ENCODE measurements at places on chromosomes 6 and 20.

DNA sequence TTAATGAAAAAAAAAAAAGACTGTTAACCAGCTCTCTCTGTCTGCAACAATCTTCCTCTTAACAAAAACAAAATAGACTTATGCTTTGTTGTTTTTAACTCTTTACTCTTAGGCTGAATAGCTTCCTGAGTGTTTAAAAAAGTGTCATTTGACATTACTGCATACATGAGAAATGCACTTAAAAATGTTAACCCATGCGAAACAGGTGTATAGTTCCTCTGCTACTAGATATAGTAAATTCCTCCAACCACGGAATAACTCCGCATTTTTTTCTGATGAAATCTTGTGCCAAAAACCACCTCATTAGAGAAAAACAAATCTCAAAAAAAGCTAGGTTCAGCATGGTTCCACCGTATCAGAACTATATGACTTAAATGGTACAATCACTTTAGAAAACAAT, 426.0 kb downstream of the ADGRB3 start:
- DNase-seq: no peak

- DNase-seq: no peak
These were observed 503.2 kb downstream of the CDKAL1 start for GRCh38 chr6:21037453-21037852.

GRCh38 chr6:1958257-1958656, 287.1 kb downstream of the GMDS start:
- no peak for DNase-seq

- DNase-seq: no peak
These were observed 8.6 kb downstream of the CEP57L1 start for GRCh38 chr6:109103942-109104341.

DNA sequence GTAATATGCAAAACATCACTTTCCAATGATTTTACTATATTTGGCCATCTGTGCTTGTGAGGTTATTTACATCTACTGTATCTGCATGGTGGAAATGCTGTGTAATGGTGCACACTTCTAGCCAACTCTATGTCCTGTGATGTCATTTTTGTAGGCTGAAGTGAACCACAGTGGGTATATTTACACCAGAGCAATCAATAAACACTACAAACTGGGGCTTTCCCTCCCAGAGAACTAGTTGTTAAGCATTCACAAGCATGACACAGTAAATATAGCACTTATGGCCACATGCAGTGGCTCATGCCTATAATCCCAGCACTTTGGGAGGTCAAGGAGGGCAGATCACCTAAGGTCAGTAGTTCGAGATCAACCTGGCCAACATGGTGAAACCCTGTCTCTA, 4.9 kb downstream of the SLC22A2 start:
- DNase-seq: no peak

DNA sequence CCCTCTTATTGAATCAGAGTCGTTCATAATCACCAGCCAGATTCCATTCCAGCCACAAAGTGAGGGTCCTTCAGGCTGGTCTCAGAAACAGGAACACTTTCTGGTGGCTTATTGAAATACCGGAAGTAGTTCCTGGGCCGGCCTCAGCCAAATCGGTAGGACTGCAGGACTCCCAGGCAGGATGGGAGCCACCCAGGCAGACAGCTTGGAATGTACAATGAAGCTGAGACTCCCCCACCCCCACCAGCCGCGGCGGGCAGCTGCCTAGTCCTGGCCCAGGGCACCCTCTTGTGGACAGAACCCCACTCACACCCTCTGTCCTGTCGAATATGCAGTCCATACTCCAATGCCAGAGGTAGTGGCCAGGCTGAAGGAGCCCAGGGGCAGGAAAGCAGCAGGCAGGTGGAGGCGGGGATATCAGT, 43.8 kb downstream of the MDFI start:
- DNase-seq: peak; percentile 53

DNA sequence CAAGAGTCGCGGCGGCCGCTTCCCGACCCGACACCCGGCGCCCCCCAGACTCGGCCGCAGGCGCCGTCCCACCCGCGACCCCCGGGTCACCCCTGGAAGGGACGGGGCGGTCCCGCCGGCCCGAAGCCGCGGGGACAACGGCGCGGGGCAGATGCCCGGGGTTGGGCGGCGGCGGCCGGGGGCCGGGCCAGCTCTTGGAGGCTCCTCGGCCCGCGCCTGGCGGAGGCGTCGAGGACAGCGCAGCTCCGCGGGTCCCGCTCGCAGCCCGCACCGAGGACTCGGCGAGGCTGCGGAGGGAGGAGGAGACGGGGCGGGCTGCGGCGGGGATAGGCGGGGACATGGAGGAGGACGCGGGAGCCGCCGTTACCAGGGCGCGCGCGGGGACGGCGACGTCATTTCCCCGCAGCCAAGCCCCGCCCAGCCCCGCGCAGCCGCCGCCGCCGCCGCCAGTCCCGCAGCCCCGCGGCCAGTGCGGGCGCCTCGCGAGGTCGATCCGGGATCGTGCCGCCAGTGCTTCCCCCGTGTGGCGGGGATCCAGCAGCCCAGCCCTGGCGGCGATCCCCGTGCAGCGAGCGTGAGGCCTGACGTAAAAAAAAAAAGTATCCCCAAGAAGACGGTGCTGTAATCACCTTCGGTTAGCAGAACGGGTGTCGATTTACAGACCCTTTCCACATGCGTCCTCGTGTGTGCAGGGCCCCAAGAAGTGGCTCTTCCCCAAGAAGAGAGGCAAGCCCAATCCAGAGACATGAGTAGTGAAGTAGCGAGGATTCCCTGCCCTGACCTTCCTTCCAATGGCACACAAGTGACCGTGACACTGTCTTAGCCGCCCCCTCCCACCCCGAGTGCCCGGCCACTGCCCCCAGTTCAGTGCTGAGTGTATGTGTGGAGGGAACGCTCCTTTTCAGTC, at the start of gene FAM184A:
Gene FAM184A (minus strand): TSS at position 289 of the 907 bp plus-strand sequence. CDS start 365 bp downstream, outside the sequence.
- peak; percentile 10 for DNase-seq

- DNase-seq: no peak
These were observed 120.0 kb downstream of the UTRN start for GRCh38 chr6:144405163-144405562.

DNA sequence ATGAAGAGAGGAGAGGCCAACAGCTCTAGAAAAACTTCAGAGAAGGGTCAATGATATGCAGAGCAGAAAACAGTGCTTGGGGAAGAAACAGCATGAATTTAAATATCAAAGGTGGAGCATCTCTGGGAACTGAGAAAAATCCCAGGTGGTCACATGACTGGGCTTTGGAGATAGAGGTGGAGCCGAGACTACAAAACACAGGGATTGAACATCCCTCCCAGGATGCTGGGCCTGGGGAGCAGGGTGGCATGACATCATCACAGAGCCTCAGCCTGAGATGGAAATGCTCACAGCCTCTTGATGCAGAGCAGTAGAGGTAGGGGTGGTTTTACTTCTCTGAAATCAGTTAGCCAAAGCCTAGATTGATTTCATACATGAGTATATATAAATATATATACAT, 529.5 kb downstream of the PRKN start:
- DNase-seq: no peak

DNA sequence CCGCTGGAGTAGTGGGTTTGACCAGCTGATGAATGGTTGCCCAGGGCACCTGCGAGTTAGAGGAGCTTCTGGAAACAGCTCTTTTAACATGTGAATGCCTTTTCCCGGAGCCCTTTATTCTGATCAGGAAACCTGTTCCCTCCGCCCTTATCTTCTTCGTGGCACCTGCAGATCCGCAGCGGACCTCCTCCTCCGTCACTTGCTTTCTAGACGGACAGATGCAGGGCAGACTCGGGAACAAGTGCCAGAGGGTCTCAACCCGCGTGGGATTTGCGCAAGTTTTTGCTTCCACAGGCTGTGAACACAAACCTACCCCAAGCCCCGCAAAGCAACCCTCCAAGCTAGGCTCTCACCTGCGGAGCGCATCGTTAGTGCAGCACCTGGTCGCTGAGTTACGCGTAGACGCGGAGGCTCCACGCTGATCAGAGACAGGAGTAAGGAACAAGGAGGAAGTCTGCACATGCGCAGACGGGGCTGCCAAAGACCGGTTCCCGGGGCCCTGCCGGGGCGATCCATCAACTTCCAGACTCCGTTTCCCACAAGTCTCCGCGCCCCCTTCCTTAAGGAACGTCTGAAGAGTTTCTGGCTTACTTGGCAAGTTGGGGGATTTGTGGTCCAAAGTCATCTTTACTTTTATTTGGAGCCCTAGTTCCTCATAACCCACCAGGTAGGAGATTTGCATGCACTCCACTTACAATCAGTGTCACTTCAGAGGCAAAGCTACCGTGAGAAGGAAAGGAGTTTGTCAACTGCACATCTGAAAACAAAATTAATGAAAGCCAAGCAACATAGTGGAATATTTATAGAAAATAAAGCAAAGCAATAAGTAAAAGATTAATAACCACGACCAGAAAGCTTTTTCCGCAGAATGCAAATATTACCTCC, 52.7 kb upstream of the ELMO2 start:
- peak; percentile 21 for DNase-seq

GRCh38 chr6:81376745-81377144, 375.7 kb downstream of the TENT5A start:
- no peak for DNase-seq

GRCh38 chr20:62387219-62387913, 463 bp downstream of the RPS21 start:
- DNase-seq: no peak

DNA sequence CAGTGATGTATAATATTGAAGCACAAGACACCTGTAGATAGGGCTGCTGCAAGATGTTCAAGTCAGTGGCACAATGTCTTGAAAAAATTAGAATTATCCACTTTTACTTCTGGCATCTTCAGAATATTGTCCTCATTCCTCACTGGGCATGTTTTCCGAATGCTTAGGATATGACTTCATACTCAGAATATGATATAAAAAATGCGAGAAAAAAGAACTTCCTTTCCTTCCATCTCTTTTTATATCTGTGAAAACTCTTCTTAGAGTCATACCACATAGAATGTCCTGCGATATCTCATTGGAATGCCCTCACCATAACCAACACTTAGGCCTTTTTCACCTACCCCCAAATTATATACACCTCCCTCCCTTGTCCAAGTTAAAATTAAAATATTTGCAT, 4.6 kb downstream of the MAS1L start:
- DNase-seq: no peak
